Stimulated activated CD8-positive, alpha-beta memory T cell treated with anti-CD3 and anti-CD28 coated beads, Interleukin-4, amount 100 ng/mL, for 4 hours (primary cell): ENCODE measurements at places on chromosomes 11 and 22.

GRCh38 chr22:49042877-49043859, 784.5 kb downstream of the BRD1 start:
- no peak for DNase-seq

DNA sequence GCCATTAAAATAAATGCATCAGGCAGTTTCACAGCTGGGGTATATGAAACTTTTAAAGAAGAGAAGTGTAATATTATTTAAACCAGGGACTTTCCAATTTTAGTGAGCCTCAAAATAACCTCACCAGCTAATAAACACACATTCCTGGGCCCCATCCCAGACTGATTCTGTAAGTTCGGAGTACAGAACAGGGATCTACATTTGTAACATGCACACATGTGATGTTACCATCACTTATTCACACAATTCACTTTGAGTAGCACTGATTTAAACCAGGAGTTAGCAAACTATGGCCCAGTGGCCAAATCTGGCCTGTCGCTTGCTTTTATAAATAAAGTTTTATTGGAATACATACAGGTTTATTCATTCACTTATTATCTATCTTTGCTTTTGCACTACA, 62.0 kb downstream of the STK33 start:
- no peak for DNase-seq

DNA sequence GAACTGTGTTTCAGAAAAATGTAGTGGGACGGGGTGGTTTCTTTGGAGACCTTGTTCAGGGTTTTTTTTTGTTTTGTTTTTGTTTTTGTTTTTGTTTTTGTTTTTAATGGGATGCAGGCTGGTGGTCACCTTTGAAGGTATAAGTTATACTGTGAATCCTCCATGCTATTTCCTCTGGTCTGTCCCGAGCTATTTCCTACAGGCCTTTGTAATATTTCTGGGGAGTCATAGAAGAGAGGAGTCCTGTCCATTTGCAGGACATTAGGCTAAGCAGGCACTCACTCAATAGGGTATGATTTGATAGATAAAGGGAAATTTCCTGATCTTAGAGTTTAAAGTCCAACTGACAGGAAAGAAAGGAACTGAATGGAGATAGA, 78.0 kb downstream of the TRAF6 start:
- DNase-seq = no peak

GRCh38 chr11:33350287-33350686, 93.1 kb downstream of the HIPK3 start:
- DNase-seq = no peak

DNA sequence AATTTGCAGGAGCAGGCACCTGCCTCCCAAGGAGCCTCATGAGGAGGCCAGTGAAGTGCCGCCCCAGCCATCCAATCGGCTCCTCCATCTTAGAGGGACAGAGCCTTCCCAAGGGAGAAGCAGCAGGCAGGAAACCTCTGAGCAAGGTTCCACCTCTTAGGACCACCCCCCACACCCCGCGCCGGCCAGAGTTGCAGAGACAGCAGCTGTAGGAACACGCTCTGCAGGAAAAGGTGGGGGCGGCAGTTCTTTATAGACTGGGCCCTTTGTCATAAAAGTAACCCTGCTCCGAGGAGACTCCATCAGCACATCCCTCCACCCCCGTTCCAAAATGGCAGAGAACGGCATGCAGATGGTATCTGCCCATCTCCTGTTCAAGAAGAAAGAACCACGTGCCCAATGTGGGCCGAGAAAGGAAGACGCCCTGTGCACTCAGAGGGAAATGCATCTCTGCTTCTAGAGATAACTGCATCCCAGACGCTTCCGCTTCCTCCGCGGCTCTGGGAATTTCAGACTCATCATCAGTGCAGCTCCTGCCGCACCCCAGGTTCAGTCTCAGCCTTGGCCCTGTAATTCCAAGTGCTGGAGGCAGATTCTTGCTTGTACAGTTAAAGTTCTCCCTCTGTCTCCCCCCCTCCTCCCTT, 98.5 kb downstream of the SPATA19 start:
- no peak for DNase-seq

DNA sequence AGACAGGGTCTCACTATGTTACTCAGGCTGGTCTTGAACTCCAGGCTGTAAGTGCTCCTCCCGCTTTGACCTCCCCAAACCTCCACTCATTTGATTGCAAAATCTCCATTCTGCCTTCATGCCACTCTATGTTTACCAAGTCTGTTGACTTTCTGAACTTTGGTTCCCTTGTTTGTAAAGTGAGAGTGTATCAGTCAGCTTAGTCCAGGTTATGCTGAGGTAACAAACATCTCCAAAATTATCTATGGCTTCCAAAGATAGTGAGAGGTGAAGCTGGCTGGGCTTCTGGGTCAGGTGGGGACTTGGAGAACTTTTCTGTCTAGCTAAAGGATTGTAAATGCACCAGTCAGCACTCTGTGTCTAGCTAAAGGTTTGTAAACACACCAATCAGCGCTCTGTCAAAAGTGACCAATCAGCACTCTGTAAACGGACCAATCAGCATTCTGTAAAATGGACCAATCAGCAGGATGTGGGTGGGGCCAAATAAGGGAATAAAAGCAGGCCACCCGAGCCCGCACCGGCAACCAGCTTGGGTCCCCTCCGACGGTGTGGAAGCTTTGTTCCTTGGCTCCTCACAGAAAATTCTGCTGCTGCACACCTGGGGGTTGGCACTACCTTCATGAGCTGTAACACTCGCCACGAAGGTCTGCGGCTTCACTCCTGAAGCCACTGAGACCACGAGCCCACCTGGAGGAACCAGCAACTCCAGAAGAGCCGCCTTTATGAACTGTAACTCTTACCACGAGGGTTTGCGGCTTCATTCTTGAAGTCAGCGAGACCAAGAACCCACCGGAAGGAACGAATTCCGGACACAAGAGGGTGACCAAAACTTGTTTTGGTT, 109.3 kb downstream of the MIAT start:
- no peak for DNase-seq
